ENCODE measurements at places on chromosomes 6 and 20.

DNA sequence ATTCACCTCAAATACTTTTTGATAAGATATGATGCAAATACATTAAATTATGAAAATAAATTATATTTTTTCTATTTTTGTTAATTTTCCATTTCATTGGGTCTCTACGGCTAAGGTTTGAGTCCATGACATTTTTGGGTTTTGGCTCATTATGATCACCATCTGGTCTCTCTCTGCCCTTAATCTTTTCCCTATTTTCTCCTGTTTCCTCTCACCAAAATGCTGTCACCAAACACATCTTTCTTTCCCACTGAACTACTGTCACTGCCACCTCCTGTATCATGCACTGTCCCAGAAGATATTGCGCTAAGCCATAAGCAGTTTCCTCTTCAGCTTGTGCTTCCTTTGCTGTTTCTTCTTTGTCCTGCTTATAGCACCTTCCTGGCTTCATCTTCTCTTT lies 42.0 kb upstream of the OGFRL1 start:
- DNase-seq: no peak

DNA sequence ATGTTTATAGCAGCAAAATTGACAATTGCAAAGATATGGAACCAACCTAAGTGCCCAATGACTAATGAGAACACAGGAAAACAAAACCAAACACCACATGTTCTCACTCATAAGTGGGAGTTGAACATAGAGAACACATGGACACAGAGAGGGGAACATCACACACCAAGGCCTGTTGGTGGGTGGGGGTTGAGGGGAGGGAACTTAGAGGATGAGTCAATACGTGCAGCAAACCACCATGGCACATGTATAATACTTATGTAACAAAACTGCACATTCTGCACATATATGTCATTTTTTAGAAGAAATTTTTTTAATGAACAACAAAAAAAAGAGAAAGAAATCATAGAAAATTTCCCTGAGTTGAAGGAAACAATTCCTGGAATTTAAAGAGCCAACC lies 3.9 kb downstream of the EPM2A start:
- DNase-seq: no peak

GRCh38 chr6:36930483-36930882 lies 24.1 kb upstream of the PI16 start:
- no peak for DNase-seq

- DNase-seq: no peak
Observed at GRCh38 chr6:11731423-11731822, 47.2 kb downstream of the ADTRP start.

- DNase-seq: no peak
Observed at GRCh38 chr6:80988892-80989291, 763.6 kb downstream of the TENT5A start.

GRCh38 chr6:158506601-158507000 lies 53.3 kb upstream of the TMEM181 start:
- no peak for DNase-seq

- no peak for DNase-seq
Observed at GRCh38 chr6:137465378-137466009, 28.7 kb downstream of the OLIG3 start.

DNA sequence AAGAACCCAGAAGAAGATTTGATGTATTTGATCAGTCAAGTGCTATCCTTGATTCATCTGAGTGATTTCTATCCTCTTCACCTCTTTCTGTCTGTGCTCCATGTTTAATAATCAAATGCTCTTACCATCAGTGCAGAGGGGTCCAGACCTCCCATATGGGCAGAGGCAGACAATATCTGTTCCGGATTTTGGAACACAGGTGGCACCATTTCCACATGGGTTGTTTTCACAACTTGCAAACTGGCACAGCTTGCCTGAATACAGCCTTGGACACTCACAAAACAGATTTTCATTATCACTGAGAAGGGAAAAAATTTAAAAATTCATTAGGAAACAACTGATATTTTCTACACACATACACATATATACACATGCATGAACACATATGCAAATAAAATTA lies 228.5 kb downstream of the PHF3 start:
- no peak for DNase-seq

GRCh38 chr6:24692003-24692402 lies 25.1 kb downstream of the ACOT13 start:
- DNase-seq: no peak

- no peak for DNase-seq
Observed at GRCh38 chr20:39277185-39277584, 315.0 kb downstream of the DHX35 start.

GRCh38 chr20:63419299-63419698 lies 53.2 kb downstream of the KCNQ2 start:
- DNase-seq: no peak

- DNase-seq: no peak
Observed at GRCh38 chr6:167995302-167995701, 2.2 kb upstream of the KIF25 start.

- DNase-seq: no peak
Observed at GRCh38 chr6:44539701-44540355, 152.3 kb downstream of the CDC5L start.

- no peak for DNase-seq
Observed at GRCh38 chr20:41030061-41030460, 1.4 kb downstream of the TOP1 start.

DNA sequence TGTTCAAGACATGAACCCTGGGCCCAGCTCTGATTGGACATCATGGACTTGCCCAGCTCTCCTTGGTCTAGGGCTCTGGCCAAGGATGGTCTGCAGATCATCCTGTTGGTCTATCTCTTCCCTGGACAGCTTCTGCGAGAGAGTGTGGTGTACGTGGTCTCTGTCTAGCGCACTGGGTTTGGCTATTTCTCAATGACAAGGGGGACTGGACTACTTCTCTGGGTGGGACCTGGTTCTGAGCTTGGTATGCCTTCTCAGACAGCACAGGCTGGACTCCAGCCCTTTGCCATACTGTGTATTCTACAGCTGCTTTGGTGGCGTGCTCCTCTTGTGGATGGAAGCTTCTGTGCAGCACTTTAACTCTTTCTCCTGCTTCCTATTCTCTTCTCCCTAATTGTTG lies 8.5 kb upstream of the RAET1E start:
- no peak for DNase-seq

- DNase-seq: no peak
Observed at GRCh38 chr6:105322499-105323225, 80.2 kb downstream of the PREP start.

- DNase-seq: no peak
Observed at GRCh38 chr20:2749951-2750490, 50.4 kb downstream of the CPXM1 start.

DNA sequence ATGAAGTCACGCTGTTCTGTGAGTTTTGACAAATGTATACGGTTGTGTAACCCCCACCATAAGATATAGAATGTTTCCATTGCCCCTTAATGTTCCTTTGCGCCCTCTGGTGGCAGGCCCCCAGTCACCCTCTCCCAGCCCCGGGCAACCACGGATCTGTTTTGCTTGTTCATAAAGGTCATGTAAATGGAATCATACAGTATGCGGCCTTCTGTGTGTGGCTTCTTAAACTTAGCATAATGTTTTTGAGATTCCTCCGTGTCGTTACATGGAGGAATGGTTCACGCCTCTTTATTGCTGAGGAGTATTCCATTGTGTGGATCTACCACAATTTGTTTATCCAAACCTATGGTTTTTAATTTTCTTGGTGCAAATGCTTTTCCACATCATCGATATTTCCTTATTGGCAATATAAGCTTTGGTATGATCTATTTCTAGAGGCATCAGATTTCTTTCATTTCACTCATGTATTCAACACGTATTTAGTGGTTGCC lies 28.4 kb downstream of the LYRM2 start:
- DNase-seq: peak; percentile 71

GRCh38 chr20:8853805-8854338 lies 215.0 kb upstream of the PLCB4 start:
- no peak for DNase-seq

DNA sequence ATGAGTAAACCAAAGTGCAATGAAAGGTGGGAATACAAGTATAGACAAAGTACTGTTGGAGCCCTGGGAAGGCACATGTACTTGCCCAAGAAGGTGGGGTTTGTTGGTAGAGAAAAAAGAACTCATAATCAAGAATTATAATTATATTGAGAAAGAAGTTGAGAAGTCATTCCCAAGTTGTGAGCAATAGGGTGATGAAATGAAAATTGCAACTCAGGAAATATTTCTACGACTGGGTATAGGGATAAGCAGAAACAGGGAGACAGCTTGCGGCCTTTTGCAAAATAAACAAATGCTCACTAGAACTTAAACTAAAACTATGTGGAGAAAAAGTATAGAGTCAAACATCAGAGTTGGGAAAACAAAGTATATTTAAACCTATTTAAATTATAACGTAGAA lies 250.7 kb upstream of the FAM83B start:
- DNase-seq: no peak

DNA sequence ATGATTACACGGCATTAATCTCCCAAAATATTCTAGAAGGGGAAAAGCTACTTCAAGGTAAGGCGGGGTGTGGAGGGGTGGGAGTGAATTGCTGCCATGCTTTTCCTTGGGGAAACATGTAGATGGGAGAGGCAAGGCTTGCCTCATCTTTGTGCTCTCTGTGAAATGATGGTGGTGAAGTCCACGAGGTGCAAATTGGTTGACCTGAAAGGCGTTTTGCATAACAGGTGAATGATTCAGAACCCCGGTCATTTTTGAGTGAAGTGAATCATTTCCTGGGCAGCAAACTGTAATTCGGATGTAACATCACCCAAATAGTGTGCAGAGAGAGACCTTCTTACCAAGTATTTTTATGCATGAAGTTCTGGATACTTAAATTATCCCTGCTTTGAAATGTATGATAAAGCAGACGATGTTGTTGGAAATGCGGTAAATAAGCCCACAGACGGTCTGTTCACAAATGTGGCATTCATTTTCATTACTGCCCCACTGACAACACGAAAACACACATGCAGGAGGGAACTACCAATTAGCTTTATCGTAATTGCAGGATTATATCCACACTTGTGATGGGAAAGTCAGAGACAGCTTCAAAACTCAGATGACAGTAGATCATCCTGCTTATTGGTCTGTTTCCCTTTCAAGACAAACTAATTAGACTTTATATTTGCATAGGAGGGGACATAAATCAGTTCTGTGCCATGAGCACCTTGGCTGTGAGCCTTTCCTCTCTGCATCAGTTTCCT lies 3.0 kb downstream of the CDH4 start:
- no peak for DNase-seq

DNA sequence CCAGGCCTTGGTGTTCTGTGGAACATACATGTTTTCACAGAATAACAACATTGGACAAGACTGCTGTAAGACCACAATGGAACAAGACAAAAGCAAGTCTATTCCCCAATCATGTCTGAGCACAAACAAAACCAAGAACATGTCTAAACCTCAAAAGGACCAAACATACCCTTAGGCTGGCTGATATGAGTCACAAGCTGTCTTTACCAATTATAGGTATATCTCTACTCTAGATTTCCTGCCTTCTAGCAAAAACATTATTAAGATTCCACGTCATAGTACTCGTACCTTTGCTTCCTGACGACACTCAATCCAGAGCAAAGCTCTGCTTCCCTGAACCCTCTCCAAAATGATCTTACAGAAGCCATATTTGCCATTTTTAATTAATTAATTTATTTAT lies 15.4 kb upstream of the L3MBTL1 start:
- DNase-seq: no peak

DNA sequence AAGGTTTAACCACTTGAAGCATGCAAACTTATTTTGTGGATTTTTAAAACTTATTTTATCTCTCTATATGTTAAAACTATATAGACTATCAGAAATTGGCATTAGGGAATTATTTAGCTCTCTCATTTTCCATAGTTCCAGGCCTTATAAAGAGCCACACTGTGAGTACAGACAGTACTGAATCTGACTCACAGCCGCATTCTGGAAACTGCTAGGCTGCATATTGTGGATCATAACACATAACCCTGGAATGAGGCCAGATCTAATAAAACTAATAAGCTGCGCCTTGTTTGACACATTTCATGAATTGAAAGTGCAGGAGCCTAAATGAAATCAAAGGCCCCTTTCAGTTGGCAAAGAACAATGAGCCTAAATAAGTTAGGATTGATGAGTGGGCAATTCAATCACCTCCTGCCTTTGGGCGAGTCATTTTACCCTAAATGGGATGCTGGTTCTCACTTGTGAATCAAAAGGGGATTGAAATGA lies 308.4 kb downstream of the PACRG start:
- DNase-seq: no peak

DNA sequence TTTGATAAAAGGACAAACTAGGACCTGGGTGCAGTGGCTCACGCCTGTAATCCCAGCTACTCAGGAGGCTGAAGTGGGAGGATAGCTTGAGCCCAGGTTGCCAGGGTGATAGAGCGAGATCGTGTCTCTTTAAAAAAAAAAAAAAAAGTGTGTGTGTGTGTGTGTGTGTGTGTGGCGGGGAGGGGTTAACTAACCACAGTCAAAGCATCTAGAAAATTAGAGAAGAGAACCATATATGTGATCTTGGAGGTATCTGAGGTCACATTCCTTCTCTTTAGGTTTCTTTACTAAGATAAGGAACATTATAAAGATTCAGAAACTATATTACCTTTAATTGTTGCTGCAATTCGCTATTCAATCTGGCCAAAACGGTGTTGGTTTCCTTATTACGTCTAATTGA lies 80.9 kb downstream of the REPS1 start:
- no peak for DNase-seq

- DNase-seq: no peak
Observed at GRCh38 chr6:170087941-170088581, 202.8 kb downstream of the DLL1 start.

- DNase-seq: no peak
Observed at GRCh38 chr6:30711758-30712380, 5.2 kb downstream of the MDC1 start.

DNA sequence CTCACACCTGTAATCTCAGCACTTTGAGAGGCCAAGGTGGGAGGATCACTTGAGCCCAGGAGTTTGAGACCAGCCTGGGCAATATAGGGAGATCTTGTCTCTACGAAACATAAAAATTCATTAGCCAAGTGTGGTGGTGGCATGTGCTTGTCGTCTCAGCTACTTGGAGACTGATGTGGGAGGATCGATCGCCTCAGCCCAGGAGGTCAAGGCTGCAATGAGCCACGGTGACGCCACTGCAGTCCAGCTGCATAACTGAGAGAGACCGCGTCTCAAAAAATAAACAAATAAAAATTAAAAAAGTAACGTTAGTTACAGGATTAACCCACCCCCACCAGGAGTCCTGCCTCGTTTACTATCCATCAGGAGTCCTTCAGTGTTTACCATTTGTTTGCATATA lies 345.1 kb downstream of the BTBD3 start:
- no peak for DNase-seq

- DNase-seq: no peak
Observed at GRCh38 chr6:167157863-167158262, at the start of gene GPR31. TSS of gene GPR31 (minus strand) at chr6:167157980. CDS start at chr6:167157831, 149 bp downstream.

- DNase-seq: no peak
Observed at GRCh38 chr6:52420668-52421358, 671 bp downstream of the EFHC1 start.

- no peak for DNase-seq
Observed at GRCh38 chr6:125445054-125445453, 143.3 kb upstream of the HDDC2 start.

DNA sequence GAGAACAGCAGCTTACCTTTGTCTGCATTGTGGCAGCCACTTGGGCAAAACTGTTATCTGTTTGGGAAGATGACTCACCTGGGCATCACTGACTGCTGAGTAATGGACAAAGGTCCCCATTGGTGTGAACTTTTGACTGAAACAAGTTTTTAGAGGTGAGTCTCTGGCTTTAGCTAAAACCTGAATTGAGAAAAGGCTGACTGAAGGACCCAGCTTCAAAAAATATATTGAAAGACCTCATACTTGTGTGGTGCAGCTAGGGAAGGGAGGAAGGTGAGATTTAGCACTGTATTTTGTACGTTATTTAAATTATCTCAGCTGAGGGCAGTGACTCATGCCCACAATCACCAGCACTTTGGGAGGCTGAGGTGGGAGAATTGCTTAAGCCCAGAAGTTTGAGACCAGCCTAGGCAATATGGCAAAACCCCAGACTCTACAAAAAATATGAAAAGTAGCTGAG lies 4.5 kb upstream of the CITED2 start:
- DNase-seq: no peak
